ENCODE measurements at places on chromosomes 5 and 9.
A peak's percentile ranks its signal among the peaks of the same experiment; 100 is the strongest.

DNA sequence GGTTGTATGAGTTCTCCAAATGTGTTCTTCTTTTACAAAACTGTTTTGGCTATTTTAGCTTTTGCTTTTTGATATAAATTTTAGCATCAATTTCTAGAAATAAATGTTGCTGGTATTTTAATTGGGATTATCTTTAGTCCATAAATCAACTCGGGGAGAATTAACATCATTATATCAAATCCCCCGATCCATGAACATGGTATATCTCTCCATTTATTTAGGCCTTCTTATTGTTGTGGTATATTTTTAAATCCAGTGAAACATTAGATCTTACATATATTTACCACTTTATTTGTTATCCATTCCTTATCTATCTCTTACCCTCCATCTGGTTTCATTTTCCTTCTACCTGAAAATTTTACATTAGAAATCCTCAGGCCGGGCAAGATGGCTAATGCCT lies 7.3 kb upstream of the CDKN2AIPNL start:
- no peak for DNase-seq

DNA sequence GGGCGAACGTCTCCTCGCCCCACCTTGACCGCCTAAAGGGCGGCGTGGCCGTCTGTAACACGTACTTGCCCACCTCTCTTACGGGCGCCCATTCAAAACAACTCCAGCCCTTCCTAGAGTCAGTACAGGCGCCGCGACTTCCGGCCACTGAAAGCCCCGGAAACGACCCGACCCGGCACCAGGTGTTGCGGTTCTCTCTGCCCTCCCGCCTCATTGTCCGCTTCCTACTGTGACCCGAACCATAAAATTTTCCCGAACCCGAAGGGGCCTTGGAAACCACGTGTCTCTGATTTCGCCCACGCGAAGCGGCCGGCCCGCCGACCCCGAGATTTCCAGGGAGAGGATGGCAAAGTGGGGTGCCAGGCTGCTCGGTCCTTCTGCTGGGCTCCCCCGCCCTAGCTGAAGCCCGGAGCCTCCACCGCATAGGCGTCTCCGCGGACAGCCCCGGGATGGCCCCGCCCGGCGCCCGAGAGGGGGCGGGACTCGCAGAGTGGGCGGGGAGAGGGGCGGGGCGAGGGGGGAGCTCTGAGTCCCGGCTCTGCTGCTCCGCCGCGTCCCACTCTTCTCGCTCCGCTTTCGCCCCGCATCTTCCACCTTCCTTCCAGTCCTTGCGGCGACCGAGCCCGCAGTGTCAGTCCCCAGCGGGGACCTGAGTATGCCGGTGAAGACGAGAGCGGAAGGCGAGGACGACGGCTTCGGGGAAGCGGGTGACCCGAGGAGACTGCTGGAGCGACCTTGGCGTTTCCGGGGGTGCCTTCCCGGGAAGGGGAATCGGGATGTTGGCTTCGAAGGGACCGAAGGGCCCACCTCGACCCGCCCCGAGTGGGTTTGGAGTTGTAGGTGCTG lies 684 bp upstream of the PTGES2 start:
- peak; percentile 94 for DNase-seq

DNA sequence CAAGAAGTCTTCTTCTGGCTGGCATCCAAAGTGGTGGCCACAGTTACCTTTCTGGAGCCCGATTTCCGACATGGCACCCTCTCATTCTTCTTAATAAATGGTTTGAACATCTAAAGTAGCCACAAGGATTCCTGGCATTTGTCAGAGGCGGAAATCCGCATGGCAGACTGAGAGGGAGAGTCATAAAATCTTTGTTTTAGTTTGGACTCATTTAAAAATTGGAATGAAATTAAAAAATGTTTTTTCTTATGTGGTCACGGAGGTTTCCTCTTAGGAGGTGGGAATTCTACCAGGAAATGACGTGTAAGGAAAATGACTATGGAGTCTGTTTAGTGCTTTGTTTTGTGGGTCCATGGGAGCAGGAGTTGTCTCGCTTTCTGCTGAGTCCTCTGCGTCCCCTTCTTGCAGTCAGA lies 133.0 kb upstream of the PTCH1 start:
- DNase-seq = peak; percentile 80

GRCh38 chr9:132647806-132648205 lies 22.0 kb downstream of the DDX31 start:
- DNase-seq = no peak

DNA sequence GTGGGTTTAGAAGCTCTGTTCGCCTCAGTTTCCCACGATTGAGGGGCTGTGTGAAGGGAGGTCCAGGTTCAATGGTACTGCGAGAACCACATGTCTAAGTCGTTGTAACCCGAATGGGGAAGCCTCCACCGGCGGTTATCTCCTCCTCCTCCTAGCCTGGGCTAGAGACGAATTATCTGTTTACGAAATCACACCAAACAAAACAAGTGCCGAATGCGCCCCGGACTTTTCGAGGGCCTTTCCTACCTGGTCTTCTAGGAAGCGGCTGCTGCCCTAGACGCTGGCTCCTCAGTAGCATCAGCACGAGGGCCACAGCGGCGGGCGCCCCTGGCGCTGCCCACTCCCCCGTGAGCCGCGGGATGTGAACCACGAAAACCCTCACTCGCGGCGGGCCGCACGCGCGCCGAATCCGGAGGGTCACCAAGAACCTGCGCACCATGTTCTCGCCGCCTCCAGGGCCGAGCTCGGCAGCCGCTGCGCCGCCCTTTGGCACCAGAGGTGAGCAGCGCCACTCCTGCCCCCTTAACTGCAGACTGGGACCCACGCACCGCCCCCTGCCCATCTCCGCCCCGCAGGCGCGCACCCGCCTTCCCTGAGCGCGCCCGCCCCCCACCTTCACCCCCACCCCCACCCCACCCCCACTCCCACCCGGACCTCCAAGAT lies at the start of gene CDKN2A:
TSS of gene CDKN2A (minus strand) at position 500 of the 663 bp plus-strand sequence.
- DNase-seq = peak; percentile 73
